ENCODE measurements at places on chromosomes 7 and 10.

DNA sequence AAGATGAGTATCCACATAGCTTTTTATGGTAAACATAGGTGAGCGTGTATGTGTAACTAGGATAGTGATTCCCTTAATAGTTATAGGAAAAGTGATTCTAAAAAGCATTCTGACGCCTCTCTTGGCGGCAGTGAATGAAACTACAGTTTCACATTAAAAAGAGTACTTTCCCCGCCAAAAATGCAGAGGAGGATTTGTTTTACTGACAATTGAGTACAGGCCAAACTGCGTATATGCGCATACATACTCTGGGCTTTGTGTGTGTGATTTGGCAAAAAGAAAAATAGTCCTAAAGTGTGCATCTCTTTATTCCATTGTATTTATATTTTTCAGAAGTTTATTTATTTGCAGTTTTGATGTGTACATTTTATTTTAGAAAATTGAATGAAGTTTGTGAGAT lies 10.3 kb downstream of the CUL1 start:
- no peak for DNase-seq

- no peak for DNase-seq
These were observed 95.4 kb upstream of the WDR11 start for GRCh38 chr10:120755771-120756170.

- DNase-seq: no peak
These were observed 547.8 kb downstream of the DNAJB6 start for GRCh38 chr7:157884461-157885062.

- DNase-seq: no peak
These were observed 2.7 kb upstream of the FRAT2 start for GRCh38 chr10:97336942-97337831.

- no peak for DNase-seq
These were observed 81.8 kb downstream of the TNS3 start for GRCh38 chr7:47500103-47500563.

Data from activated T-helper 1 cell treated with anti-CD3 and anti-CD28 coated beads, Interleukin-12 subunit alpha, Interleukin-12 subunit beta, Interleukin-2, Interleukin-4 antibody, amounts not matched to agents 30 ng/mL and 10 ng/mL and 1 ng/mL, durations not matched to agents 14 hours and 24 hours and 36 hours (primary cell).